ENCODE measurements at places on chromosomes 11 and 22.

GRCh38 chr22:31602259-31602952 is 59.6 kb downstream of the PISD start:
- no peak for DNase-seq

- DNase-seq, result no peak
Measured at GRCh38 chr11:69120096-69120875, 35.4 kb upstream of the SMIM38 start.

- DNase-seq, result no peak
Measured at GRCh38 chr11:118888398-118888797, 4.7 kb downstream of the CXCR5 start.

GRCh38 chr11:96317985-96318384 is 25.0 kb downstream of the MAML2 start:
- no peak for DNase-seq

GRCh38 chr11:33959855-33960400 is 68.1 kb upstream of the LMO2 start:
- DNase-seq, result no peak

GRCh38 chr11:88016392-88017170 is 158.7 kb downstream of the RAB38 start:
- peak; percentile 5 for DNase-seq

DNA sequence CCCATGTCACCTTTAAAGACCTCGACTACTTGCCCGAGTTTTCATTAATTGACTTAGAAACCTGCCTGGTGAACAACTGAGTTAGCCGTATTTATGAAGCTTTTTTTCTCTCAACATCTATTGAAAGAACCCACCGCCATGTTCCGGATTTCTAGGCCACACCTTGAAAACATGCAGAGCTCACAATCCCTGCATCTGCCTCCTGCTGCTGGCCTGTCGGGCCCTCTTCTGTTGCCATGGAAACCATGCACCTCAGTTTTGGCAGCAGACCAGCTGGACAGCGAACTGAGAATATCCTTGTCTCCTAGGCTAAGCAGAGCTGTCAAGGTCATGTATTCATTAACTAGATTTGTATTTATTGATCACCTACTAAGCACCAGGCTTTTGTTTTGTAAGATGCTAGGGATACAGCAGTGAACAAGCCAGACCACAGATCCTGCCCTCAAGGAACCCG is 4.3 kb upstream of the PATZ1 start:
- peak; percentile 41 for DNase-seq

GRCh38 chr11:124747406-124748099 is 4.5 kb downstream of the VSIG2 start:
- no peak for DNase-seq

DNA sequence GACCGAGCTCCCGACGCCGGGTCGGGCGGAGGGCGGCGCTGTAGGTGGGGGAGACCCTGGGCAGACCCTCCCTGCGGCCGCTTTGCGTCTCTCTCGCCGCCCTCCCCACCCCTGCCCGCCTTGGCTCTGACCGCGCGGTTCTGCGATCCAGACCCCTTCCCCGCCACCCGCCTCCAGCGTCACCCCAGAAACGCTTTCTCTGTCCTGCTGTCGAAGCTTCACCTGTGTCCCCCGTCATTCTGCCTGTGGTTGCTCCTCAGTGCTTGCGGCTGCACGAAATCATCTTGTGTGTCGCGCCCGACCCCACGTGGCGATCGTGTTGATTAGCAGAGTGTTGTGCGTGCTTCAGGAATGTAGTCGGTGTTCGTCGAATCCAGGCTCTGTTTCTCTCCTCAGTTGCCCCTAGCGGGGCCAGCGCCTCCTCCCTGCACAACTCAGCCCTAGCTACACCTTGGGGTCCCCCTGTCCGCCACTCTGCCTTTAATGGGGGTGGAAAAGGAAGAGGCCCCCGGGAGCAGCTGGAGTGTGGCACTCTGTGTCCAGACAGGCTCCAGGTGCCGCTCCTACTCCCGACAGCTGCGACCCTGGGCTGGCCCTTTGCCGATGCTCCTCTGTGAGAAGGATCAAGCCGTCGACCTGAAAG is 851 bp downstream of the PTDSS2 start:
- DNase-seq, result peak; percentile 13

GRCh38 chr22:19981171-19981960 is 35.3 kb downstream of the ARVCF start:
- no peak for DNase-seq

DNA sequence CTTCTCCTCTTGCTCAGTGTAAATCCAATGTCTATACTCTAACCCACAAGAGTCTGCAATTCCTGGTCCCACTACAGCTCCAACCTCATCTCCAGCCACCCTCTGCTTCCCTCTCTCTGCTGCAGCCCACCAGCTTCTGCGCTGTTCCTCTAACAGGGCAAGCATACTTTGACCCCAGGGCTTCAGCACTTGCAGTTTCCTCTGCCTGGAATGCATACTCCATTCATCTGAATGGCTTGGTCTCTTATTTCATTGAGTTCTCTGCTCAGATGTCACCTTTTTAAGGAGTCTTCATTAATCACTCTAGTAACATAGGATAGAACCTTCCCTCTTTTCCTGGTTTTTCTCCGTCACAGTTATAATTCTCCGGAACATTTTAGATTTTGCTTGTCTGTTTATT is 141.6 kb downstream of the BUD13 start:
- DNase-seq, result no peak

DNA sequence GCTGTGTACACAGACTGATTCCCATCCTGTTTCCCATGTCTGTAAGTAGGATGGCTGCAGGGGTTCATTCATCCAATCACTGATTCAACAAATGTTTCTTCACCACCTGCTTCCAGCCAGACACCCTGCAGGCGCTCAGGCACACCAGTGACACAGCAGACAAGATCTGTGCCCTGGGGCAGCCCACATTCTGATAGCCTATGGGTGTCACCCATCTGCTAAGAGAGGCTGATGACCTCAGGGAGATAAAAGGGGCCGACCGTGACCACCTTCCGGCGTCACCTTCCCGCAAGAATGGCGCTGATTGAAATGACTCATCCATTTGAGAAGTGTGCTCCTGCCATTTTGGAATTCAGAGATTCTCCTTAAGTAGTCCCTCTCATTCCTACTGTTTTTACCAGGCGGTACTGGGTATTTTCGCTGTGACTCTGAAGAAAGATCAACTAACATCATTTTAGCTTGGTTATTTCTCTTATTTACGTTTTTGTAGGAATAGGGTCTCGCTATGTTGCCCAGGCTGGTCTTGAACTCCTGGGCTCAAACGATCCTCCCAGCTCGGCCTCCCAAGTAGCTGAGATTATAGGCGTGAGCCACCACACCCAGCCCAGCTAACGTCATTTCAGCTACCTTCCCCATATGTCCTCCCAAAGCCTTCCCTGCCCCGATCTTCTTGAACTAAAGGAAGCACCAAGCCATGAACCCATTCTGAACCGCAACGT is 73.2 kb upstream of the BID start:
- DNase-seq, result peak; percentile 12

- DNase-seq, result no peak
Measured at GRCh38 chr22:17119481-17120202, 1.5 kb downstream of the TMEM121B start.

GRCh38 chr11:45253640-45254039 is 32.5 kb downstream of the SYT13 start:
- DNase-seq, result no peak

DNA sequence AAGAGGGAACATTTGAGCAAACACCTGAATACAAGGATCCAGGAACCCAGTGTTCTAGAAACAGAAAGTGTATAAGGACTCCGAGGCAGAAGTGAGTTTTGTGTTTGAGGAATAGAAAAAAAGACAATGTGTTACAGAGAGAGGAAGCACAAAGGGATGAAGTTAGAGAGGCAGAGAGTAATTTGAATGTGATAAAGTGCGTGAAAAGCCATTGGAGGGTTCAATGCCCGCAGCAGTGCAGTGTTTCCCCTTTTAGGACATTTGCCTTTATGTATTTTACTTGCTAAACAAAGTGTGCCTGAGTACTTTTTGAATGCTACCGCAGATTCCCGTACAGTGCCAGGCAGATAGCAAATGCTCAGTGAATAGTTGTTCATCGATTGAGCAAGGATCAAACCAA is 508.5 kb downstream of the RAB38 start:
- no peak for DNase-seq

DNA sequence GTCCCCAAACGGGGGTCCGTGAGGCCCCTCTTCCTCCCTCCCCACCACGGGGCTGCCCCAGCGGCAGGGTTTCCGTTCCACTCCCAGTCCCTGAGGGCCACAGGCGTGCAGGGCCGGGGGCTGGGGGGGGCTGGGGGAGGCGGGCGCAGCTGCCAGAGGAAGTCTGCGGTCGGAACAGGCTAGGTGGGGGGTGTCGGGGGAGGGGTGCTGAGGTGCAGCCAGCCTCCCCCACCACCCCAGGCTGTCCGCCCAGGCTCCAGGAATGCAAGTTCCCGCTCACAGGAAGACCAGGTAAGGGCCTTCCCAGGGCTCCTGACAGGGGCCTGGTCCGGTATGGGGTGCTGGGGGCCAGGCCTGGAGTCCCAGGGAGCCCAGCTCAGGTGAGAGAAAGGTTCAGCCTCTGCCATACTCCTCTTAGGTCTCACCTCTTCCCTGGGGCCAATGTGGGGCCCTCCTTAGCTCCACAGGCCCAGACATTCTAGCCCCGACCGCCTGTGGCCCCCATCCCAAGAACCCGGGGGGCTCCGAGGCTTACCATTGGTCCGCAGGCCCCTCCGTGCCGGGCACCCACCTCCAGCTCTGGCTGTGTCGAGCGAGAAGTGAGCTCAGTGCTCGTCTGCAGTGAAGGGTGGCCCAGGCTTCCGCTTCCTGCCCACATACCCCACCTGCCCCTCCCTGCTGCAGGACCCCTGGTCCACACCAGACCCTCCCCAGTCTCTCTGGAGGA is at the start of gene PTPRCAP:
Gene PTPRCAP, minus strand, starts transcription at position 601 of the 727 bp plus-strand sequence. Its CDS starts 63 bp downstream, at position 538.
- DNase-seq, result no peak

- DNase-seq, result peak; percentile 43
Measured at GRCh38 chr11:62508336-62509058, 38.1 kb downstream of the AHNAK start.

DNA sequence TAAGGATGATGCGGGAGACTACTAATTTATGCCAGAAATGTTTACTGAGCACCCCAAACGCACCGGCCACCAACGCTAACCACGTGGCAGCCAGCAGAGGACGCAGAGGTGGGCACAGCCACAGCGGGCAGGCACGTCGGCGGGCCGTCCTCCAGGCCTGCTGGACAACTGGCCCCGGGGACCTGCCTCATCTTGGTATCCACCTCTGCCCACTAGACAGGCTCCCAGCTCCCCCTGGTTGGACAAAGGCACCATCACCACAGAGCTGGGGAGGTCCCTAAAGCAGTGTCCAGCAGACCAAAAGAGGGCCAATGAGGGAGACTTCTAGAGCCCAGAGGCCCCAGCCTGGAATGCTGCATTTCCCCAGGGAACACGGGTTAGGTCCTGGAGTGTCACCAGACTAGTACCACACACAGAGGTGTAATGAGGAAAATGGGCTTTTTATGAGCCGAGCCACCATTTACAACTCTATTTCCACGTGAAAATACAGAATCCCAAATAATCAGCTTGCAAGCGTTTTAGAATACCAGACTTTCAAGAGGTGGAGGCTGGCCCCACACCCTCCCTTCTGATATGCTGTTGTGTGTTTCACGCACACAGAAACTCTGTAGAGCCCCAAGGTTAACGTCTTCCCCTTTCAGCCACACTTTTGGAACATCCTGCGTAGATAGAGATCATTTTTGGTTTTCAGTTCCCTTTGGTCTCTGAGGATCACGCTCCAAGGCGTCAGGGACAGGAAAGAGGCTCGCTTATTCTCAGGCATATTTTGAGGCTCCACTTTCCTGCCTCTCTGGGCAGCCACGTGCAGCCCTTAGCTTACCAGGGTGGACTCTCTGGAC is 23.7 kb upstream of the BID start:
- DNase-seq, result no peak

GRCh38 chr11:45919806-45920530 is 2.3 kb upstream of the PEX16 start:
- no peak for DNase-seq

DNA sequence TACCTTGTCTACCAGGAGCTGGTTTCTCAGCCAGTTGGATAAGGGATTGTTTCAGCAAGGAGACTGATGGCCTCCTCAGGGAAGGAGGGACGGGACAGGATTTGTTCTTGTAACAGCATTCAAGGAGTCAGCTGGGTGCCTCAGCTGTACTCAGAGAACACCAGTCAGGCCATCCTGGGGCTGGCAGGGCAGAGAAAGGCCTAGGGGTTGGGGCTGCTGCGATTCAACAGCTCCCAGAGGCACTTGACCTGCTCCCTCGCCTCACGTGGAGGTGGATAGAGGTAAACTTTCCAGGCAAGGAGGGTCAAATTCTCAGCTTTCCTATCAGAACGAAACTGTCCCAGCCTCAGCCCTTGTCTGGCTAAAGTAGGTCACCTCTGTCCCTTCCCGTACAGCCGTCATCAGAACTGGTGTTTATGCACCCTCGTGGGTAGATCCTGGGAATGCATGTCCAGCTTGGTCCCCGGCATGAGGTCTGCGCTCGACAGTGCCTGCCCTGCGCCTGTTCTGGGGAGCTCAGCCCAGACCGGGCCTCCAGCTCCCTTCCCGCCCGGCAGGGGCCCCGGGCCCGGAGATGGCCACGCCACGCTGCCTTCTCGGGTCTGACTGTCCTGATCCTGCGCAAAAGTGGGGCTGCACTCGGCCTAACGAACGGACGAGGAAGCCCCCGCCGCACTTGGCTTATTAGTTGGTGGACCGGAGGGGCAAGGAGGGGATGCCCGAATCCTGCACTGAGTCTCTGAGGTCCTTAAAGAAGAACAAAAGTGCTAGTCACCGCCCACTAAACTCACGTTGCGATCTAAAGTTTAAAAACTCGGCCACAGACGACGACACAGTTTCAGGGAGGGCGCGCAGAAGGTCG is 762 bp upstream of the CCDC134 start:
- DNase-seq, result no peak

- peak; percentile 99 for DNase-seq
Measured at GRCh38 chr11:109309153-109309552, 112.8 kb upstream of the C11orf87 start.

DNA sequence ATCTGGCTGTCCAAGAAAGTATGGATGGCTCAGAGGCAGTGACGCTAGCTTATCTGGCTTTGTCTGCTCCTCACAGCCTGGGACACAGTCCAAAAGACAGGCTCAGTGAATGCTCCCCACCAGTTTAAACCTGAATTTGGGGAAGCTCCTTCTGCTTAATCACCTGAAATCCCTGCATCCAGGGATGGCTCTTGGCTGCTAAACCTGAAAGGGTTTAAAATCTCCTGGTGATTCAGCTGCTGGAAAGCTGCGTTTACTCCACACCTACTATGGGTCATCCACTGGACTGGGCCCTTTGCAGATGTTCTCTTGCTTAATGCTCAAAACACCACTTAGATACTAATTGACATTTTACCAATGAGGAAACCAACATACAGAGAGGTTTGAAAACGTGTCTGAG is 302.0 kb upstream of the NARS2 start:
- no peak for DNase-seq

- DNase-seq, result no peak
Measured at GRCh38 chr11:970319-970871, 44.7 kb downstream of the AP2A2 start.

Measured in DMS79 treated with DMSO at 0.1 percent for 48 hours (cell line).